ENCODE measurements at places on chromosomes 11 and 22.

DNA sequence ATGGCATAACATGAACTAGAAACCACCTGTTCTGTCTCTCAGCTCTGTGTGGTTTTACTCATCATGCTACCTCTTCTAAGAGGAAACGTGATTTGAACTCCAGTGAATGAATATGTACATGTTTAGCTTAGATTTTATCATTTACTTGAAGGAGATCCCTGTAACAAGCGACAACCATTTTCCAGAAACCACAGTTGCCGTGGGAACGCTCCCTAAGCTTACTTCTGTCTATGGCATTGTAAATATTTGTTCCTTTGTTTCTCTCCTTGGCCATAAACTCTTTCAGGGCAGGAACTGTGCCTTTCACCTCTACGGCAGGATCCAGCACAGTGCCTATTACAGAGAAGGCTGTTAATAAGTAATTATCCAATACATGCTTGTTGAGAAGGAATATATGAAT lies 17.1 kb upstream of the TPH1 start:
- no peak for DNase-seq

DNA sequence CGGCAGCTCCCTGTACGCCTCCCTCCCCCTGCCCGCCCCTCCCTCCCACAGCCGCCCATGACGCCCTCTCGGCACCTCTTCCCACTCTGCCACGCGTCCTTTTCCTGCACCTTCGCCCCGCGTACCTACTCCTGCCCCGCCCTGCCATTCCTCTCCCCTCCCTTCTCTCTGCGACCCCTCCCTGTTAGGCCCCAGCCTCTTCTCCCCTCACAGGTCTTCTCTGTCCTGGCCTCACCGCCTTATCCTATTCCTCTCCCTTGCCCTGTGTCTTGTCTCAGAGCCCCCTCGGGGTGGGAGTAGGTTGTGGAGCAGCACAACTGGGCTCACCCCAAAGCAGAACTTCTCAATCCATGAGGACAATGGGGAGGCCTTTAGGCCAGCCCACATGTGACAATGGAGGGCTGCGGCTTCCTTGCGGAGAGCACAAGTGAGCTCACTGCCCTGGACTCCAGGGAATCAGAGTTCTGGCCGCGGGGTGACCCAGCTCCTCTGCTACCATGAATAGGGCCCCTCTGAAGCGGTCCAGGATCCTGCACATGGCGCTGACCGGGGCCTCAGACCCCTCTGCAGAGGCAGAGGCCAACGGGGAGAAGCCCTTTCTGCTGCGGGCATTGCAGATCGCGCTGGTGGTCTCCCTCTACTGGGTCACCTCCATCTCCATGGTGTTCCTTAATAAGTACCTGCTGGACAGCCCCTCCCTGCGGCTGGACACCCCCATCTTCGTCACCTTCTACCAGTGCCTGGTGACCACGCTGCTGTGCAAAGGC lies 539 bp downstream of the SLC35C1 start:
- DNase-seq, result no peak

- DNase-seq, result no peak
Observed at GRCh38 chr11:9765320-9766101, 101.6 kb downstream of the SWAP70 start.

DNA sequence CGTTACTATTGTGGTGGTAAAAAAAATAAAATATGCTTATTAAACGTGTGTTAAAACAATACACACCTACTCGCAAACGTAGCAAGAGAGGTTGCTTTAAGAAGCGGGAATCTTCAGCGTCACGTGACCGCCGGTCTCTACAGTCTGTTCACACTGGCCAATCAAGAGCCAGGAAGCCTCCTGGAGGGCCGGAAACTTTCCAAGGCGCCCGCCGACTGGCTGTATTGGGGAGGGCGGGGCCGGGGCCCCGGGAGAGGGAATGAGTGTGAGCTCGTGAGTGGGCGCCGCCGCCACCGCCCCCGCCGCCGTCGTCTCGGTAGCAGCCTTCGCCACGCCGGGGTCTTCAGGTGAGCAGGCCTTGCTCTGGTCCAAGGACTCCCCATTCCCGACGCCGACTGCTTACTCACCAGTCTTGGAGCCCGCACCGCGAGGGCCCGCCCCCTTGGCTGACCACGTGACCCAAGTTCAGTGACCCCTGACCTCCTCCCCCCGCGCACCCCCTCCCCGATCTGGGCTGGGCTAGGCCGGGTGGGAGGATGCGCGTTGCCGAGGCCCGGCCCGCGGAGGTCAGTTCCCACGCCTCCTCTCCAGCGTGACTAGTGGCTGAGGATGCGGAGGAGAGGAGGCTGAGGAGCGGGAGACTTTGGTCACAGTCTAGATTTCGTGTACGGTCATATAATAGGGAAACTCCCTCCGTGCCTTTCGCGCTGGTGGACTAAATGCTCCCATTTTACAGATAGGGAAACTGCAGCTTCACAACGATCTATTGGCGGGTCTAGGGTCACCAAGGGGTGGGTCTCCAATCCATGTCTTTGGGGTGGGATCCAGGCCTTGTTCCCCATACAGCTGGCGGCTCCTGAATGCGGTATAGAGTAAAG lies at the start of gene TAF6L:
TSS of gene TAF6L (plus strand) at position 253 of the 878 bp plus-strand sequence. CDS start 4,388 bp downstream, outside the sequence.
- DNase-seq, result peak; percentile 83

GRCh38 chr11:13983081-13983751 lies 20.7 kb downstream of the SPON1 start:
- no peak for DNase-seq

- DNase-seq, result no peak
Observed at GRCh38 chr11:29124470-29124869, 892.4 kb downstream of the KCNA4 start.

DNA sequence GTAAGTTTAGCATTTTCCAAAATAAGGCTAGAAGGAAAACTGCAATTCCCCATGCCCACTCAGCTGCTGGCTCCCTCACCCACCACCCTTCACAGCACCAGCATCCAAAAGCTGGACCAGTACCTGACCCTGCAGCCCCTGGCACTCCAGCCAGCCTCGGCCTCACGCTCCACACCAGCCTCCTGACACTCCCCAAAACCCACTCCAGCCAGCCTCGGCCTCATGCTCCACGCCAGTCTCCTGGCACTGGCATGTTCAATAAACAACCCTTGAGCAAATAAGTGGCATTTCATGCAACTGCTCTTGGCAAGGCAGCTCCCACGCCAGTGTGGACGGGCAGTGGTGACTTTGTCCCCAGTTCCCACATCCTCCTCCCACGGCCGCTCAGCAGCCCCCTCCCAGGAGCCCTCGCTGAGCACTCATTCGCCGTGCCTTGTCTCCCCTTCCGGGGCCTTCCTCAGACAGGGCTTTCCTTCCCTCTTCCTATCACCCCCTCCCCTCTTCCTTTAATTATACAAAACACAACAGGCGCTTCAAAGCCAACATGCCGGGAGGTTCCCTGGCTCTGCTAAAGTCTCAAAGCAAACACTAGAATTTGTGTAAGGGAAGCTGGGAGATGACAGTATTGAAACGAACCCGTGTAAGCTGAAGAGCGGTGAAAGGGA lies 6.8 kb downstream of the TOLLIP start:
- DNase-seq, result no peak

DNA sequence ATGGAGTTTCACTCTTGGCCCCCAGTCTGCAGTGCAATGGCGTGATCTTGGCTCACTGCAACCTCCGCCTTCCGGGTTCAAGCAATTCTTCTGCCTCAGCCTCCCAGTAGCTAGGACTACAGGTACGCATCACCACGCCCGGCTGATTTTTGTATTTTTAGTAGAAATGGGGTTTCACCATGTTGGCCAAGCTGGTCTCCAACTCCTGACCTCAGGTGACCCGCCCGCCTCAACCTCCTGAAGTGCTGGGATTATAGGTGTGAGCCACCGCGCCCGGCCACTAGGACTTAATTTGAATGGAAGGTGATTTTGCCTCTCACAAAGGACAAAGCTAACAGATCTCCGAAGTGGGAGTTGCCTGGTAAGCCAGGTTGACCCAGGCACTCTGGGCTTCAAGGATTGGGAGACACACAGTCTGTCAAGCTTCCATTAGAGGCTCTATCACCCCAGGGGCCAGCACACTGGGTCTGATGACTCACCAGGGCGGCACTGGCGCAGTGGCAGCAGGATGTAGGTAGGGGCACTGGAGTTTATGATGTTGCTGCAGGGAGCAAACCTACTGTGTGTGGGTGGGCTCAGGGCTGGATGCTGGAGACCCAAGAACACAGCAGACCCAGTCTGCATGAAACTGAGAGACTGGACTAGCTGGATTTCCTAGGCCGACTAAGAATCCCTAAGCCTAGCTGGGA lies 17.8 kb upstream of the KCTD14 start:
- DNase-seq, result no peak

DNA sequence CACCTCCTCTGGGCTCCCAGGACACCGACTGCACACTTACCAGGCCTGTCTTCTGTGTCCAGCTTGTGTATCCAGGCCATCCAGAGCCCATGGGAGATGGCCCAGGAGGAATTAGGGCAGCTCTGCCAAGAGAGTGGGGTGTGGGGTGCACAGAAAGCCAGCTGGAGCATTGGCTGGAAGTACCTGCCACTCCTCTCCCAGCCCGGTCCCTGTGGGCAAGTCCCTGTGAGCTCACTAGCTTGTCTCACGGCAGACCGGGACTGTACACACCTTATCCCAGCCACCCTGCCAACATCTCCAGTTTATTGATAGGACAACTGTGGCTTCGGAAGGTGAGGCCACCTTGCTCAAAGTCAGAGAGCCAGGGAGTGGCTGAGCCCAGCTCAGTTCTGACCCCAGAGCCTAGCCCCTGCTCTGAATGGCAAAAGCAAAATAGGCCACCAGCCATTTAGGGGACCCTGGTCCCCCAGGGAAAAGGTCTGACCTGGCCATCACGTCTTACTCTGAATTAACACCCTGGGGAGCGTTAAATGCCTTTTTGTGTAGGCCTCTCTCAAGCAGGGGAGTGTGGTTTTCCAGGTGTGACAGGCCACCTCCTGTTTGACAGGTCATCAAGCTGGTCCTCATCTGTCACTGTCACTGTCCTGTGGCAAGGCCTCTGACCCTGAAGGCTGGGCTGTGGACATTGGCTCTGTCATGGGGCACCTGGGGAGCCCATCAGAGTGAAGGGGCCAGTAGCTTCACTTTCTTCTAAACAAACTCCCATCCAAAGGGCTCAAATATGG lies 15.1 kb downstream of the UQCR10 start:
- DNase-seq, result no peak

GRCh38 chr11:1943576-1943975 lies 3.6 kb upstream of the MRPL23 start:
- DNase-seq, result no peak

GRCh38 chr11:126725521-126725920 lies 275.0 kb downstream of the KIRREL3 start:
- DNase-seq, result no peak

DNA sequence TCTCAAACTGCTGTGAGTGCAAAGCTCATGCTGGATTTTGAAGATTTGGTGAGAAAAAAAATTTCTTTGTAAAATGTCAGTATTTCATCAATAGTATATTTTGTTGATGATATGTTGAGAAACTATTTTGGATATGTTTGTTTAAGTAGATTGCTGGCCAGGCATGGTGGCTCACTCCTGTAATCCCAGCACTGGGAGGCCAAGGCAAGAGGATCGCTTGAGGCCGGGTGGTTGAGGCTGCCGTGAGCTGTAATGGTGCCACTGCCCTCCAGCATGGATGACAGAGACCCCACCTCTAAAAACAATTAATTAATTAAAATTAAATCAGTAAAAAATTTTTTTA lies 6.9 kb upstream of the IFITM3 start:
- no peak for DNase-seq

DNA sequence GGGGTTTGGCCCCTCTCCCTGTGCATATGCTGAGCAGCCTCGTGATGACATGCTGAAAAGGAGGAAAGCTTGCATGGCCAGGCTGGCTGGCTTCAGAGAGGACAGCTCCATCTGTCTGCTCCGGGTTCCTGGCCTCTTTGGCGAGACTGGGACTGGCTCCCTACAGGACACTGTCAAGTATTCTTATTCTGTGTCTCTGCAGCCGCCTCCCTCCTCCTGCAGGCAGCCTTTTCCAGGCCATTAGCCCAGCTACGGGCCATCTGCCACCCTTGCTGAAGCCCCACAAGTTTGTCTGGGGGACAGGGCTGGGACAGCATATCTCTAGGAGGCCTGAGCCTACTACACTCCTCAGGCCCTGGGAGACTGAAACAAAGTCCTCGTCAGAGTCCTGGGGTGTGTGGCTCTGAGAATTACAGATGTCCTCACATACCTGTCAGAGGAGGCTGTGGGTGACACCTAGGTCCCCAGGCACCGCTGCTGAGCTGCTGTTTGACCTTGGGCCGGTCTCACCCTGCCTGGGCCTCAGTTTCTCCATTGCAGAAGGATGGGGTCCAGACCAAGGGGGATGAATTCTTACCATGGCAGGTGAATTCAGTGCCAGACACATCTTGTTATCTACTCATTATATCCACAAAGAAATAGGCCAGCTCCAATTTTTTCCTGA lies 11.0 kb downstream of the MRGPRG start:
- no peak for DNase-seq

GRCh38 chr22:49540084-49540912 lies 287.4 kb downstream of the BRD1 start:
- DNase-seq, result no peak

- DNase-seq, result peak; percentile 92
Observed at GRCh38 chr11:62123669-62124185, at the start of gene INCENP. TSS of gene INCENP (plus strand) at chr11:62124011. CDS start at chr11:62128162, 4,151 bp downstream.

- no peak for DNase-seq
Observed at GRCh38 chr11:64153812-64154211, 12.1 kb downstream of the MACROD1 start.

GRCh38 chr22:26740253-26740652 lies 82.9 kb downstream of the MIAT start:
- DNase-seq, result no peak

Measured in activated CD8-positive, alpha-beta memory T cell treated with anti-CD3 and anti-CD28 coated beads for 4 hours (primary cell).